CD4-positive, alpha-beta T cell treated with Interleukin-6 at 100 ng/mL for 8 hours (primary cell): ENCODE measurements at places on chromosomes 16 and 17.

GRCh38 chr16:51888016-51888415, 658.9 kb downstream of the TOX3 start:
- no peak for DNase-seq

DNA sequence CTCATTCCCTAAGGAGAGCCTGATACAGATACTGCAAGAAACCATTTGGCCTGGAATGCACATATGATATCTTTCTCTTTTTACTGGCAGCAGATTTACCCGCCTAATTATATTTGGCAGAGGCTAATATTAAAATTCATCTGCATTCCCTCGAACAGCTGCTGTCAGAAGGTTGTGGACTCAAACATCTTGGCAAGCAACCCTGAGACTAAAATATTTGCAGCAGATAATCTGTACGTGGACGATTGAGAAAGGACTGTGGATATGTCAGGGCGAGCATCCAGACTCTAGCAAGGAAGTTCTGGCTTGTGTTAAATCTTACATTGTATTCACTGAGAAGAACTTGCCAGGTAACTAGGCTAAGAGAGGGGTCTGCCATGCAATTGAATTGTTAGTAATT, 65.2 kb downstream of the SNX20 start:
- no peak for DNase-seq

DNA sequence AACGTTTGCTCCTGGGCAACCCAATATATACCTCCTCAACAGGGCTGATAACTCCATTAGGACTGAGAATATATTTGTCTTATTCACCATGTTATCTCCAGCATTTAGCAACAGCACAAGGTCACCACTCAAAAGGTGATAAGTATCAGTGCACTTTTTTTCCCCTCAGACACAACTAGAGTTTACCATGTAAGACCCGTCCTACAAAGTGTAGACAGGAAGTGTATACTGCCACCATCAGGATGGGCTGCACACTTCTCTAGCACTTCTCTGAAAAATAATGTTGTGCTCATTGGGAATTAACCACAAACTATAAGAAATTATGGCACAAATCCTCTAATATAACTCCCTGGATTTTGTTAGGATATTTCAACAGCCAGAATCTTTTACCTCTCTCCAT, 5.7 kb upstream of the VAT1L start:
- no peak for DNase-seq

GRCh38 chr16:84520725-84521496, 16.5 kb upstream of the MEAK7 start:
- DNase-seq, result no peak

DNA sequence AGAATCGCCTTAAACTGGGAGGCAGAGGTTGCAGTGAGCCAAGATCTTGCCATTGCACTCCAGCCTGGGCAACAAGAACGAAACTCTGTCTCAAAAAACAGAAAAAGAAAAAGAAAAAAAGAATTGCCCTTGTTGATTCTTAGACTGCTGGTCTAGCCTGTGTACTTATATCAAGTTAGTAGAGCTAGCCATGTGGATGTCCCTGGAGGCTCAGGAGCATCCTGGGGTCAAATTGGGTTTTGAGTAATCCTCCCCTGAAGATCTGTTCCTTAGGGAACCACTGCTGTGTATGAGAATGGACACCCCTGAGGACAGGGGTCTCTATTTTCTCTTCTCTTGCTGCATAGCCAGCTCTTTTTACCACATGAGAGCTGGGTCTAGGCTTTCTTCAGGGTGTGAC, 21.5 kb downstream of the SLC7A6OS start:
- no peak for DNase-seq

DNA sequence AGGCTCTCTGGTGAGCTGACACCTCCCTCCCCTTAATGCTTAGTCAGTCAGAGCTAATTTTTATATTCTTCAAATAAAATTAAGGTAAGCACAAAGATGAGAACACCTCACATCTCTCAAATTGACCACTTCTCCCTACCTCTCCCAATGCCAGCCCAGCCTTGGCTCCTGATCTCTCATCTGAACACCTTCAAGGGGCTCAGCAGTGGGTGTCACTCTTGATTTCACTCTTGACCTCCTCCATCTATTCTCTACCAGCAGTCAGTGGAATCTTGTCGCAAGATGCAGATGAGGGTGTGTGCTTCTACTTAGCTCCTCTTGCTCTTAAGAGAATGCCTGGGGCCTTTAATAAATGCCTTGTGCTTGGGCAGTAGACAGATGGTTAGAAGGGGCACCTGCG, 309.0 kb upstream of the IRX3 start:
- DNase-seq, result no peak

DNA sequence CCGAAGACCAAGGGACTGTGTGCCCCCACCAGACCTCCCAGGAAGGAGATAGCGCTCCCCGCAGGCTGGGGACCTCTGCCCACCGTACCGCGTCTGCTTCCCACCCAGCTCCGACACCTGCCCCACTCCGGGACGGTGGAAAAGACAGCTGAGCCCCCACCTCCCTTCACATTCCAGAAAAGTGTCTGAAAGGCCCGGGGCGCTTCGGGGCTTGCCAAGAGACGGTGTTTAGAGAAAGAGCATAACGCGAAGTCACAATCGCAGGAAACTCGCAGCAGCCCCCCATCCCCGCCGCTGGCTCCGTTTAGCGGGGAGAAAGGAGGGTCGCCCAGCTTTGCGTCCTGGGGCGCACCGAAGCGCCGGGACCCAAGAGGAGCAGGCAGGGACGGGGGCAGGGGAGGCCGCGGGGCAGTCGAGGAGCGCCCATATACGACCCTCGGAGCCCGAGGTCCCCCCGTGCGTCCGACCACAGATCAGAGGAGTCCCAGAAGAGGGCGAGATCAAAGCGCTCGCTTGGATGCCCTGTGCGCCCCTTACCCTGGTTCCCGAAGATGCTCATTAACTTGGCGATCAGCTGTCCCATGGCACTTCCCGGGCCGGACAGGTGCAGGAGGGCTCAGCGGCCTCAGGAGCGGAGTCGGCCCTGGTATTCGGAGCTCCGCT, 652 bp downstream of the ARL5C start:
- no peak for DNase-seq

DNA sequence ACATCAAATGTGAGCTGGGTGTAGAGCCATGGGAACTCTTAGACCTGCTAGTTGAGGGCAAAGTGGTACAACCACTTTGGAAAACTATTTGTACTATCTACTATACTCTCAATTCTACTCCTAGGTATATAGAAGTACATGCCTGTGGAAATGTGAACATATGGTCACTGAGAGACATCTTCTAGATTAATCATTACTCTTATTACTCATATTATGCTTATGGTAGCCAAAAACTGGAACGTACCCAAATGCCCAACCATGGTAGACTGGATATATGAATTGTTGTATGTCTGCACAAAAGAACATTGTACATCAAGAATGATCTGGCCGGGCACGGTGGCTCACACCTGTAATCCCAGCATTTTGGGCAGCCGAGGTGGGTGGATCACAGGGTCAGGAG, 2.7 kb downstream of the WDR45B start:
- DNase-seq, result no peak

DNA sequence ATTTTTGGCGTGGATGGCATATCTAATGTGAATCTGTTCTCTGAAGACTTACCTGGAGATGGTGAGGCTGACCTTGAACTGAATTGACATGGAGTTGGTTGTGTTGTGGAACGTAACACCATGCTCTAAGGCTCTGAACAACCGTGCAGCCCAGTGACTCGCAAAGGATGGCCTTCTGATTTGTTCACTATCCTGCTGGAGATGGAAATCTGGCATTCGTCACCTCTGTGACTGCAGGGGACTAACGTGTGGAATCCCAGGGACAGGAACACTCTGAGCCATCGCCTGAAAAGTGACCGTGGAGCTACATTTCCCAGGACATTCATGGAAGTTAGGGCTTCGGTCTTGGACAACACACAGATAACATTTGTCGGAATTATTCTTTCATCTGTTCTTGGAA, 61.1 kb downstream of the BANP start:
- DNase-seq, result no peak

- no peak for DNase-seq
Measured at GRCh38 chr16:70708366-70709246, 22.8 kb upstream of the MTSS2 start.

DNA sequence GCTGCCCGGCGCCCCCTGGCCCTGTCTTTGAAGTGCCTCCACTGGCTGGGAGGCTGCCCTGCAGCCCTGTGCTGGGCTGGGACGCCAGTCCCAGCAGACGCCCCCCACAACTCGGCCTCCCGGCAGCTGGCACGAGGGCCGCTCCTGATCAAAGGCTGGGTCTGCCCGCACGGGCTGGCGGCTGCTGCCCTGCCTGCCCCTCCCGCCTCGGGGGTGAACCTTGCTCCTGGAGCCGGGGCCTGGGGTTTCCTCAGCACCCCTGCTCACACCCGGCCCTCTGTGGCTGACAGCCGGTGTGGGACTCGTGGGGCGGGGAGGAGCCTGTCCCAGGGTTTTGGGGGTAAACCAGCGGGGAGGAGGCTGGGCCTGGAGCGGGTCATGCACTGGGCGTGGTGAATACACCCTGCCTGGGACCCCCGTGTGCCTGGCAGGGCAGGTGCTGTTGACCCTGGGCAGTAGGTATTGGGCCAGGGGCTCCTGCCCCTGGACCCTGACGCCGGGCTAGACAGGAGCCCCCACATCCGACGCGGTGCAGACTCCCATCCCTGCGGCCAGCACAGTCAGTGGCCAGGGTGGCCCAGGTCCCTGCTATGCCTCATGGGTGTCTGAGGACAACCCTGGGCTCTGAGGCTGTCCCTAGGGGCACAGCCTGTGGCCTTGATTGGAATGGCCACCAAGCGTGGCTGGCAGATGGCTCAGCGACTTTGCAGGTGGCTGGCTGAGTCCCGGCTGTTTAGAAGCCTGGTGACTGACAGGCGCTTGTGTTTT, 21.7 kb downstream of the CENPX start:
- DNase-seq, result no peak

DNA sequence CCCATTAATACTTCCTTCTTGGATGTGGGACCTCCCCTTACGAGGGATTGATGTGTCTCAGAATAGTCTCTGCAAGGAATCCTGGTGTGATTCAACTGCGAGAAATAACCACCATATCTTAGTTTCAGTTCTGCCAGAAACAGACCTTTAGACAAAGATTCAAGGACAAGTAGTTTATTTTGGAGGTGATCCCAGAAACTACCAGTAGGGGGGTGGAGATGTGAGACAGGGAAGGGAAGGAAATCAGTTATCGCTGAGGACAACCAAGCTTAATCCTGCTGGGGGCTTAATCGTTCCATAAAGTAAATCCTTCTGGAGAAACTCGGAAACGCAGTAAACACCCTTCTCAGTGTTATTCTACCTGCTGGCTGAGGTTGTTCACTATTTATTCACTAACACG, 5.0 kb upstream of the SDR42E1 start:
- no peak for DNase-seq

DNA sequence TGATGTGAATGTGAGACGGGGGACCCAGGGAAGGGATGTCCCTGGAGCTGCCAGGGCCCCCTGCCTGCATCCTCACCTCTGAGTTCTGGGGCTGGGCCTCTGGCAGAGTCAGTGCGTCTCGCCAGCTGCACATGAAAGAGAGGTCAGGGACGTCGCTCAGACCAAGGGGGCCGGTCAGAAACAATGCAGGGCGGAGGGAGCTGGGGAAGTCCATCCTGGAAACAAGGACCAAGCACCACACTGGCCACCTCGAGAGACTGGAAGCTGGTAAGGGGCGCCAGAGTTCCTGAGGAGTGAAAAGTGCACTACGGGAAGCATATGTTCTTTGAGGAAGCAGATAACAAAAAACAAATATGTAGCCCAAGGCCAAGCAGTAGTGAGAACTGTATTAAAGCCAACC, 2.1 kb downstream of the TAF1C start:
- DNase-seq, result no peak

- DNase-seq, result no peak
Measured at GRCh38 chr16:83472776-83473501, 334.8 kb upstream of the HSBP1 start.

- no peak for DNase-seq
Measured at GRCh38 chr17:45322168-45322567, 5.3 kb upstream of the MAP3K14 start.

GRCh38 chr17:81328978-81329926, 34.1 kb upstream of the SLC38A10 start:
- no peak for DNase-seq

GRCh38 chr16:74753180-74753579, 21.4 kb downstream of the FA2H start:
- no peak for DNase-seq

DNA sequence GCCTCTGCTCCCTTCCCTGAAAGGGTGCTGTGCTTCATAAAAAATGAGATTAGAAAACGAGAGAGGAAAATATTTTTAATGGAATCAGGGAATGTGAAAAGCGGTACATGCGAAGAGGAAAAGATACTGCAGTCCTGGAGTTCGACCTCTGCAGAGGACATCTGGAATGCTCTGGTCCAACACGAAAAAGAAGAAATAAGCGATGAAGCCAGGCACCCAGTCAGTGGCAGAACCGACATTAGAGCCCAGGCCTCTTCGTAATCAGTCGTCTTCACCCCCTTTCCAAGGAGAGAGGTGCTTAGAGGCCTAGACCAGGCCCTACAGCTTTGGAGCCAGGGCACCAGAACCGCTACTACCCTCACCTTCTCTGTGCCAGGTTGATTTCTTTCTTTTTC, 459 bp upstream of the MARCHF10 start:
- no peak for DNase-seq

DNA sequence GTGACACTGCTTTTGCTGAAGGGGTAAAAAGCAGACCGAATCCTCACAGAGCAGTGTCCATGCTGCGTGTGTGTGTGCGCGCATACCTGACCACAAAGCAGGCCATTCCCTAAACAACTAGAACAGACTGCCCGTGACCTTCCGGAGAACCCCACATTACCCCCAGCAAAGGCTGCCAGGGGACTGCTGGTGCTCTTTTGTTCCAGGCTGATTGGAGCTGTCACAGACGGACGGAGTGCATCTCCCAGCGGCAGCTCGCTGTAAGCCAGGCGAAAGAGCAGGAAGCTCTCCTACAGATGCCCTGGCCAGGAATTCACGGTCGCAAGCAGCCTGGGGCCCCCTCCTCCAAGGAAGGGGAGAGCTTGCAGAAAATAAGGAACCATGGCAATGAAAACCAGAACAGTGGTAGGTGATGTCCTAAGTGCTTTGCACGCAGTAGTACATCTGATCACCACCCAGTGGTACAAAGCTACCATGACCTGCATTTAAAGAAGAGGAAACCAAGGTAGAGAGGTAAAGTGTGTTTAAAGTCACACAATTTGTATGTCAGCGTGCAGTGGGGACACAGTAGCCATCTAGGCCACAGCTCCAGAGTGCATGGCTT, 153.4 kb upstream of the DYNLRB2 start:
- DNase-seq, result no peak

GRCh38 chr16:69302301-69302700, 8.8 kb upstream of the VPS4A start:
- DNase-seq, result no peak
